ENCODE measurements at places on chromosomes 7 and 10.

DNA sequence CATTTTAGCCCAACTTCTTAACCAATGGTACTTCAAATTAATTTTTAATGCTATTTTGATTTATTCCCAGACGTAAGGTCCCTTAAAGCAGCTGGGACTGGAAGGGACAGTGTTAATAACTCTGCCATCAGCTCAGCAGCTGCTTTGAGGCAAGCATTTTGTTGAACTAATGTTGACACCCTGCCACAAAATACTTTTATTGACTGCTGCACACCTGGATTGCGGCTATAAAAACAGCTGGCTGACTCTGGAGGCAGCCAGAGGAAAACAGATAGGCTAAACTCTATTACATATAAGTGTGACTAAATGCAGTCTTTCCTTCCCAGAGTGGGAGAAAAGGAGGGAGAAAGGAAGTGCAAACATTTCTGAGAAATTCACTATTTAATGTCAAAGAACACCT, 77.6 kb downstream of the ETV1 start:
- no peak for DNase-seq

DNA sequence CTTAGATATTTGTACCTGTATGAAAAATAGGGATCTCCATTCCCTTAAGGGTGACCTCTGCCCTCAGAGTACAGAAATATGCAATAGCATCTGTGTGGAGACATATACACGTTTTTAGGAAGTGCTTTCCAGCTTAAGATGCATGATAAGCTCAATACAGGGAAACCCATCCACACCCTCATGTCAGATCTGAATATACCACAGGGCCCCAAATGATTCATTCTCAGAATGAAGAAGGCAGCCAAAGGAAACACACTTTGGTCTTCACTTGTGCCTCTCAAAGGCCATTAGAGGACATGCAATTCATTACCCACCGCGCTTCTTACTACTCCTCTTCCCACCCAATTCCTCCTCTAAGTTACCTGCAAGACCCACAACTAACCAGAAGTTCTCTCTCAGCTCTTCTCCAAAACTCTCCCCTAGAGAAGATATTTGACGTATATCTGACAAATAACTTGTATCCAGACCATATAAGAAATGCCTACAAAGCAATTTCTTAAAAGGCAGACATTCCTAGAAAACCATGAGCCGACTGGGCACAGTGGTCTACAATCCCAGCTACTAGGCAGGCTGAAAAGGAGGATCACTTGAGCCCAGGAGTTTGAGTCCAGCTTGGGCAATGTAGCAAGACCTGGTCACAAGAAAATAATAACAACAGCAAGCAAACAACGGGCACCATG, 103.0 kb downstream of the OAT start:
- no peak for DNase-seq

DNA sequence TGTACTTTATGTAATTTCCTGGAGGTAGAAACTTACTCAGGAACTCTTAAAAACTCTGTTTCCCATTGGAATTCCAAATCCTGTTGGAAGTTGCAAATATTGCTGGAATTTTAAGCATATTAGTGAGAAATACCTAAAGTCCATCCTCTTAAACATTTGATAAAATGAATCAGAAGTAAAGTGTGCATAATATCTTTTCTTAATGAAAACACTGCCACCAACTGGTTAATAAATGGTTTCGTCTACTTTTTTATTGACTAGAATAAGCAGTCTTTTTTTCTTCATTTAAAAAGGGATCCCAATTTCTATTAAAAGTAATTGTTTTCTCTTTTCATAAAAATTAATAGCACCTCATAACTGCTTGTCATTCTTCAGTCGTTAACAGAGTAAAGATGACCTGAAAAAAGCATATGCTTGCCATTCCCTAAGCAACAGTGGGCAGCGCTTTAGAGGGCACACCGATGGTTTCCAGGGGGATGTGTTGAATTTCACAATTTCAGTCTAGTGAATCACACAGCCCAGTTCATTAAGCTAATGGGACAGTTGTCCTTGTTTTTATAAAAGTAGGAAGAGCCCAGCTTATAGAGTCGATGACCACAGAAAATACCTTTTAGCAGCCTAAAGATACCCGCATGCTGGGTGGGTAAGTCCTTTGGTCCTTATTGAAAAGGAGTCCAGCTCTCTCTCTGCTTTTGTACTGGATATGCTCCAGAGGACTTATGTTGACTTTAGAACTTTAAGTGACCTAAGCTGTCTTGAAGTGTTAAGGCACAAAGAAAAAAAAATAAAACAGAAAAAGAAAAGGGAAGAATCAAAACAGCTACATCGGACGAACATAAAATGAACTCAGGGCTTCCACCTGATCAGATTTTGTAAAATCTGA, 28.5 kb downstream of the NPS start:
- no peak for DNase-seq

DNA sequence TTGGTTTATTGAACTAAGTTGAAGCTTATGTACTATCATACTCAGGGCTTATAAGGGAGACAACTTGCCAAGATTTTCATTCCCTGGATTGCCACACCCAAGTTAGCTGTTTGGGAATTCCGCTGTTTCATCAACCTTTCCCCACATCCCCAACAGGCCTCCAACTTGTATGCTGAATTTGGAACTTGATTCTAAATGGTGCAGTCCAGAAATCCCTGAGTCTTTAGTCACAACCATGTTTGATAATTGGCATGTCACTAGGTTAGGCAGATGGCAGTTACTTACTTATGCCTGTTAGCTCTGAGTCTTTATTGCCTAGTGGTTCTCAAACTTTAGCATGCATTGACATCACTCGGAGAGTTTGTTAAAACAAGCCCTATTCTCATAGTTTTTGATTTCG, 135.4 kb upstream of the PRPS1L1 start:
- no peak for DNase-seq

DNA sequence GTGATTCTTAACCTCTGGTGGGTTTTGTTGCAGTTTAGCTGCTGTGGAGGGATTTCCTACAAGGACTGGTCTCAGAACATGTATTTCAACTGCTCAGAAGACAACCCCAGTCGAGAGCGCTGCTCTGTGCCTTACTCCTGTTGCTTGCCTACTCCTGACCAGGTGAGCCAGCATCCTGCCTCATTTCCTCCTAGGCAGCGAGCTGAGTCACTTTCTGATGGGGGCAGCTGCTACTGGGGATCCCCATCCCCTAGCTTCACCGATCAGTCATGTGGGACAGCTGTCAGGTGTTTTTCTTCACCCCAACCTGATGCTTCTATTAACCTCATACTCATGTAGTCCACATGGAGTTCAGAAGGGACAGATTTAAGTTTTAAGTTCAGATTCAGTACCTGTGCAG, 21.7 kb upstream of the SMO start:
- DNase-seq, result no peak

DNA sequence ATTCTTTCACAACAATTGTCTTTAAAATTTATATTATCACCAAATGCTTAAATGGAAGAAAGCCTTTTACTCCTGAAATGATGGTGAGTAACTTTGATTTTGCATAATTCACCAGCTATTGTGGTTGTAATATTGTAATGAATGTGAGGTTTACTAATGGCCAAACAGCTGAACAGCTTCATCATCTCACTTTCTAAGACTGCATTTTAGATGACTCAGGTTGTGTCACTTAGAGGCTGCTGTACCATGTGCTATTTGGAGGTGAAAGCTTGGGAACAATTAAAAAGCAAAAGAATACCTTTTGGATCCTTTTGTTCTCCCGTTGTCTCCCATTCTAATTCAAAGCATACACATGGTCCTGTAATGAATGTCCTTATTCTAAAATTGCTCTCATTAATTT, 604.0 kb upstream of the PFKP start:
- no peak for DNase-seq

All from CD4-positive, alpha-beta T cell treated with Interferon alpha-2 for 1 hour (primary cell).